ENCODE measurements at places on chromosomes 16 and 17.

- DNase-seq = no peak
These were observed 1.7 kb downstream of the GABARAPL2 start for GRCh38 chr16:75567911-75568310.

GRCh38 chr17:48198950-48199541, 91.5 kb downstream of the SNX11 start:
- DNase-seq = no peak

DNA sequence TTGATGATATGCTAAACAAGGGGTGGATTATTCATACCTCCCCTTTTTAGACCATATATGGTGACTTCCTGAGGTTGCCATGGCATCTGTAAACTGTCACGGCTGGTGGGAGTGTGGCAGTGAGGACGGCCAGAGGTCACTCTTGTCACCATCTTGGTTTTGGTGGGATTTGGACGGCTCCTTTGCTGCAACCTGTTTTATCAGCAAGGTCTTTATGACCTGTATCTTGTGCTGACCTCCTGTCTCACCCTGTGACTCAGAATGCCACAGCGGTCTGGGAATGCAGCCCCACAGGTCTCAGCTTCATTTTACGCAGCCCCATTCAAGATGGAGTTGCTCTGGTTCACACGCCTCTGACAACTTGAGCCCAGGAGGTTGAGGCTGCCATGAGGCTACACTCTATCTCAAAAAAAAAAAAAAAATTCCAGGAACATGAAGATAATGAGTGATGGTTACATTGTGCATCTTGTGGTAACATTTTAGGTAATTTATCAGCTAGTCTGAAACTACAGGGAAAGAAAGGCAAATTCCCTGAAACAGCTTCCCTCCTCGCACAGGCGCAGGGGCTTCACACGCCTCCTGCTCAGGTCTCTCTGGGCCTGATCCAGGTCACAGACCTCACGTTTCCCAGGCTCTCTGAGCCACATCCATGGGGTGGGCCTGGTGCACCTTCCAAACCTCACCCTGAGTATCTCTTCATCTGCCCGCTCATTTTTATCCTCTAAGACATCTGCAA, 15.3 kb upstream of the UBE2I start:
- no peak for DNase-seq

DNA sequence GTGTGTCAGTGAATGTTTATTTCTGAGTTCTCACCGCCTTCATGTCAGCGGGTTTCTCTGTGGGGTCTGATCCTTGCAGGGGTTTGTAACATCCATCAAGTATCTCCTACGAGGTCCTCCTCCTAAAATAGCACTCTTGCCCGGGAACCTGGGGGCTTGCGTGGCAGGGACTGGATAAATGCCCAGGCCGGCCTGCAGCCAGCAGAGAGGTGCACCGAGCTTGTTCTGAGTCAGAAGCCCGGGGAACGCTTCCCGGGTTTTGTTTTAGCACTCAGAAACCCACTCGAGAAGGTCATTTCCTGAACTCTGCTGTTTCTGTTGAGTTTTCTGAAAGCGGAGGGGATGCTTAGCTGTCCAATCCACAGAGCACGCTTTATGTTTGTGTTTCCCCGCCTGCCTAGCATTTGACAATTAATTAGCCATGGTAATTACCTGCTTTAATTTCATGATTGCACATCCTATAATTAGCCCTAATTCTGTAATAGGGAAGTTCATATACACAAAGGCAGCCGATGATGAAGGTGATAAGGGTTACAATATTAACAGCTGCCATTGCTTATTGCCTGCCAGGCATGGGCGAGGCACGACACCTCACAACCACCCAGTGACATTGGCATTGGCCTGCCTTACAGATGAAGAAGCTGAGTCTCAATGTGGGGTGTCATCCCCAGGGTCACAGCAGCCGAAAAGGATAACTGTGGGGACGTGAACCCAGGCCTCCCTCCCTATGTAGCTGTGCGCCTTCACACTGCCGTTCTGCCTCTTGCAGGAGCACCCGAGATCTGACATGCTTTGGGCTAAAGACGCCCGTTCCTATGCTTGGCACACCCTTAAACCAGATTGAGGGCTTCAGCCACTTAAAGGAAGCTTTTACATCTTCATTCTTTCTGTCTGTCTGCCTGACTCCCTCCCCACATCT, 333.1 kb downstream of the CPPED1 start:
- DNase-seq = no peak

DNA sequence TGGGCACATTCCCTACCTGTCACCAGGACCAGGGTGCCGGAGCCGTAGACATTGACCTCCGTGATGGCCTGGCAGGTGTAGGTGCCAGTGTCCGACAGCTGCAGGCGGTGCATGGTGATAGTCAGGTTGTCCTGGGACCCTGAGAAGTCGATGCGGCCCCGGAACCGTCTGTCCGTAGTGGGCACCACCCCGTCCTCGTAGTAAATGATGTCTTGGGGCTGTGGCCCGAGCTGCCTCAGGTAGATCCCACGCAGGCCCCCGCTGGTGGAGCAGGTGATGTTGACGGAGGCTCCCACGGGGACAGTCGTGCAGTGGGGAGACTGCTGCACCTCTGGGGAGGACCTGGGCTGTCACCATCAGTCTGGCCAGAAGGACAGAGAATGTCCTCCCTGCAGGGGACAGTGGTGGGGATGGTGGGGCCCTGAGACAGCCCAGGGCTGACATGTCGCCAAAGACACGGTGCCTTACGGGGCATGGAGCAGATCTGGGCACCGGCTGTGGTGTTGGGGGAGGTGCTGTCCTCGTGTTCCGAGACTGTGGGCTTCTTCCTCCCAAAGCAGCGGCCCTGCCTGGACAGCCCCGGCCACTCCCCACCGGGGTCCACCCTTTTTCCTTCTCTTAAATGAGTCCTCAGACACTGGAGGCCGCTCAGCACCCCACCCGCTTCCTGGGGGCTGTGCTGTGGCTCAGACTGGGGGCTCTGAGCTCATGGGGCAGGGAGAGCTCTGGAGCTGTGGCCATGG, 586 bp downstream of the CD7 start:
- DNase-seq = no peak

DNA sequence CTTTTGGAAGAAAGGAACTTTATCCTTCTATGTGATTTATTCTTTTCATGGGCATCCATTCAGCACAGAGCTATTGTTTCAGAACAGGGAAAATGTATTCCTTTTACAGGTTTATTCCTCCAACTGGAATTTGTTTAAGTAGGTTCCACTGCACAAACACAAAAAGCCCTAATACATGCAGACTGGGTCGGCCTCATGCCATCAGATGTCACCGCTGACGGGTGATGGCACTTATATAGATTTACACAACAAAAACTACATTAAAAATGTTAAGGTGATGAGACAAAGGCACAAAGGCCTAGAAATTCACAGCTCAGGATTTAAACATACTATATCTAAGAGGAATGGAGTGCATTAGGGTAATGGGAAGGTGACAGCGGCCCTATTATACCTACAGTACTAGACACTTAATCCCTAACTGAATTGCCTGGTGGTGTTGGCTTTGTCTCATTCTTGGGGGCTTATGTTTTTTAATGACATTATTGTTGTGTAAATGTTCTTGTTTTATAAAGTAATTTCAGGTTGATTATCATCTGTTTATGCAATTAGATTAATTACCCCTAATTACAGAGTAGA, 276.4 kb upstream of the PSMD7 start:
- no peak for DNase-seq

- DNase-seq = no peak
These were observed 120.0 kb upstream of the GOT2 start for GRCh38 chr16:58853854-58854791.

- peak; percentile 55 for DNase-seq
These were observed 602.2 kb upstream of the CDH8 start for GRCh38 chr16:62638324-62638911.

GRCh38 chr17:32487473-32488176, 832 bp downstream of the CDK5R1 start:
- DNase-seq = no peak
